ENCODE measurements at places on chromosomes 4 and X.

- DNase-seq: no peak
These were observed 180.7 kb downstream of the PDGFC start for GRCh38 chr4:156790866-156791265.

GRCh38 chr4:141637565-141637964 is 1.2 kb downstream of the IL15 start:
- no peak for DNase-seq

- DNase-seq: no peak
These were observed 326.0 kb downstream of the FBXW7 start for GRCh38 chr4:152209772-152210493.

GRCh38 chr4:87838205-87838604 is 5.4 kb downstream of the MEPE start:
- no peak for DNase-seq

GRCh38 chrX:40283981-40284380 is 186.2 kb upstream of the BCOR start:
- no peak for DNase-seq

Data from NCI-H510A (cell line).